ENCODE measurements at places on chromosomes 12 and 14. TPM values are rescaled to one million over a fixed set of nuclear protein-coding genes. Genes with fewer than 3 reads are reported as not detected.
A peak's percentile ranks its signal among the peaks of the same experiment; 100 is the strongest.

GRCh38 chr12:101015044-101015443 lies 195.0 kb downstream of the SLC5A8 start:
- H3K27ac ChIP-seq, result no peak overlapping the region
- H3K4me3 ChIP-seq, result no peak overlapping the region
- H3K4me1 ChIP-seq, result no peaks in the 10 kb centered on the region

DNA sequence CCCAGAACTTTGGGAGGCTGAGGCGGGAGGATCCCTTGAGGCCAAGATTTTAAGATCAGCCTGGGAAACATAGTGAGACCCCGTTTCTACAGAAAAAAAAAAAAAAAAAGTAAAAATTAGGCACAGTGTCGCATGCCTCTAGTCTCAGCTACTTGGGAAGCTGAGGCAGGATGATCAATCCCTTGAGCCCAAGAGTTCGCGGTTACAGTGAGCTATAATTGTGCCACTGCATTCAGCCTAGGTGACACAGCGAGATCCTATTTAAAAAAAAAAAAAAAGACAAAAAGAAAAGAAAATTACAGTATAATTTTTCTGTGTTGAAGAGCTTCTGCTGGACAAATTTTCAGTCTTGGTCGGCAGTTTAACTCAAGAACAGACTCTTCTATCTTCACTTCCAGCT lies 133.9 kb upstream of the FGD4 start:
- H3K27me3 ChIP-seq, result no peaks in the 10 kb centered on the region
- H3K36me3 ChIP-seq, result no peaks in the 10 kb centered on the region
- no peaks in the 10 kb centered on the region for H3K4me1 ChIP-seq
- no peak overlapping the region for H3K4me3 ChIP-seq

GRCh38 chr14:76810953-76811400 lies 1.7 kb downstream of the ANGEL1 start:
- peaks cover 4% of the 10 kb centered on the region for H3K4me1 ChIP-seq
- no peak for DNase-seq
- no peaks in the 10 kb centered on the region for H3K27me3 ChIP-seq
- H3K36me3 ChIP-seq, result peaks cover 30% of the 10 kb centered on the region
- no peak overlapping the region for H3K27ac ChIP-seq
- H3K4me3 ChIP-seq, result peak overlapping the region; percentile 88

GRCh38 chr14:24280797-24281460 lies 9.5 kb upstream of the RABGGTA start:
- no peak for DNase-seq
- no peaks in the 10 kb centered on the region for H3K27me3 ChIP-seq

DNA sequence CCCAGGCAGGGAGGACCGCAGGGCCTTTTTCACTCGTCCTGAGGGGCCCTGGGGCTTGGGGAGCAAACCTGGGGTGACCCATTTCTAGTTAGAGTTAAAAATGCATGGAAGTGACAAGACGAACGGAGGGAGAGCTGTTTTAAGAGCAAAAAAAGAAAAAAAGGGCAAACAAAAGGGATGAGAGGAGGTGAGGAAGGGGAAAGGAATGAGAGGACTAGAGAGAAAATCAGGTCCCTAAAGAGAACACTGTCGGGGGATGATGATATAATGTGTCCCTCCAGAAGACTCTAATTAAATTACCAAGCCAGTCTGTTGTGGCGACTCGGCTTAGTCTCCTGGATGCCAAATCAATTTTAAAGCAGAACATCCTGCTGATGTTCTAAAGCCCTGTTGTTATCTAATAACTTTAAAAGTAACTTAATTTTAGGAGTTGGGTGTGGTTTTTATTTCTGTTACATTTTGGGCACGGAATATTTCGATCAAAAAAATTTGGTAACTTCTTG lies 1.1 kb downstream of the ANO6 start:
- H3K36me3 ChIP-seq, result peaks cover 6% of the 10 kb centered on the region
- H3K4me3 ChIP-seq, result peak overlapping the region; percentile 92
- no peak for DNase-seq
- H3K4me1 ChIP-seq, result peaks cover 10% of the 10 kb centered on the region
- H3K27ac ChIP-seq, result no peak overlapping the region

The TSPAN19 gene
- not detected for total RNA-seq

The CATSPERB gene
- total RNA-seq, result 0.68 TPM

DNA sequence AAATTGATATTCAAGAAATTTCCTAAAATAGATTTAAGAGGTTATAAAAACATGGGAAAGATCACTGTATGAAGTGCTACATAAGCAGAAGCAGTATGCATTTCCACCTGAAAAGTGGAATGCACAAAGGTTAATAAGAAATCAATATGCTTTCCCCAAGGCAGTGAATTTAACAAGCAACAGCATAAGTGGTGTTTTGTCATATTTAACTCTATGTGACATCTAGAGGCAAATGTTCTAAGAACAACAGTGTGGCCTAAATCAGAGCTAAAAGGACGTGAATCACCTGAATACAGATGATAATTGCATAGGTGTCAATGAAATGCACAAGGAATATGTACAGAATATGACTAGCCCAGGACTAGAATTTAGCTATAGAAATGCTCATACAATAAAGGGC lies 49.5 kb downstream of the SLC2A13 start:
- H3K4me1 ChIP-seq, result no peaks in the 10 kb centered on the region
- no peak overlapping the region for H3K4me3 ChIP-seq
- no peaks in the 10 kb centered on the region for H3K27me3 ChIP-seq

The SFSWAP gene
- 44.2 TPM for total RNA-seq

DNA sequence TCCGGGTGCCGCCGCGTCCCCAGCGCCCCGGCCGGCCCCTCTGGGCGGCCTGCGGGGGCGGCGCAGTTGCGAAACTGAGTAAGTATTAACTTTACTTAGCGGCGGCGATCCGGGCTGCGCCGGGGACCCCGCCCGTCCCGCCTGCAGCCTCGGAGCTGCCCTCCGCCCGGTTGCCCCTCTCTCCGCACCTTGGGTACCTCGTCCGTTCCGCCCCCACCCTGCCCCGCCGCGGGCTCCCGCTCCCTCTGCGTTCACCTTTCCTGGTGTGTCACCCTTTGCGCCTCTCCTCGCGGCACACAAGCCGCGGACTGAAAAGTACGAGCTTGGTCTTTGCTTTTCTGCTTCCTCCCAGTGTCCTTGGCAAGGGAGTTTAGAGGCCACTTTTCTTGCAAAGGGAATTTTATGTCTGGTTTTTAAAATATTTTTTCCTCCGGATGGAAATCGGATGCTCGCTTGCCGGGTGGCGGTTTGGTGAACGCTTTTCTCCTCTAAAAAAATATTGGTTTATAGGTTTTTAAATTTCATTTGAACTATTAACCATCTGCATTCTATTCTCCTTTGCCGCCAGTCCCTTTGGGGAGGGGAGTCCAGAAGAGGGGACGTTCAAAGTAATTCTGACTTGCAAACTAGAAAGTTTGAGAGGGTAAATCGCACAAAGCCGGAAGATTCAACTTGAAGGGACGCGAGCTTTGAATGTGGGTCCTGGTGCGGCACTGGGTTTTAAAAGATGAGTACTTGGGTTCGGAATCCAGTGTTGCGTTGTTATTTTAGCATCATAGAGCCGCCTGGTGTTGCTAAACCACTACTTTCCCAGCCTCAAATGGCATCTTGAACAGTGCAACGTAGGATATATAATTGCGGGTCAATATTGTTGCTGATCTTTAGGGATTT lies 834 bp downstream of the RASSF8 start:
- no peaks in the 10 kb centered on the region for H3K4me1 ChIP-seq
- H3K27me3 ChIP-seq, result no peaks in the 10 kb centered on the region
- H3K36me3 ChIP-seq, result peaks cover 22% of the 10 kb centered on the region
- peak; percentile 59 for DNase-seq

The RERG gene
- total RNA-seq, result not detected

The GDF3 gene
- 9.1 TPM for total RNA-seq

DNA sequence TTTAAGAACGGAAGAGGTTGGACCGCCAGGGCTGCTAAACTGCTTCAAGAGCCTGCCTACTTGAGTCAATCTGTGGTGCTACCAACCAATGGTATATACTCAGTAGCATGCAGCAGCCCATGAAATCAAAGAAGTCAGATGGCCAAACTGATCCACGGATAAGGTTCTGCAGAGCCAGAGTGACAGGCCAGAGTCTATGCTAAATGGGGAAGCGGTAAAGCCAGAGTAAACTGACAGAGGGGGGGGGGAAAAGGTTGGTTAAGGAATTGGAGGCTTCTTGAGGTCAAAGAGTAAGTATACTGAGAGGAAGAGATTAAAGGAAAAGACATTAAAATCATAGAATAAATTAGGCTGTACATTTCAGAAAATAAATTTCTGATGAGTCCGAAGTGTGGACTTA lies 15.4 kb upstream of the SLC6A13 start:
- H3K27ac ChIP-seq, result no peak overlapping the region
- H3K4me3 ChIP-seq, result no peak overlapping the region
- no peaks in the 10 kb centered on the region for H3K4me1 ChIP-seq
- DNase-seq, result no peak
- H3K36me3 ChIP-seq, result no peaks in the 10 kb centered on the region
- no peaks in the 10 kb centered on the region for H3K27me3 ChIP-seq

The OR4E2 gene
- total RNA-seq, result not detected

The EIF2S3B gene
- total RNA-seq, result 2.2 TPM

The NINJ2 gene
- 0.24 TPM for total RNA-seq

The CACNA2D4 gene
- total RNA-seq, result 0.79 TPM

DNA sequence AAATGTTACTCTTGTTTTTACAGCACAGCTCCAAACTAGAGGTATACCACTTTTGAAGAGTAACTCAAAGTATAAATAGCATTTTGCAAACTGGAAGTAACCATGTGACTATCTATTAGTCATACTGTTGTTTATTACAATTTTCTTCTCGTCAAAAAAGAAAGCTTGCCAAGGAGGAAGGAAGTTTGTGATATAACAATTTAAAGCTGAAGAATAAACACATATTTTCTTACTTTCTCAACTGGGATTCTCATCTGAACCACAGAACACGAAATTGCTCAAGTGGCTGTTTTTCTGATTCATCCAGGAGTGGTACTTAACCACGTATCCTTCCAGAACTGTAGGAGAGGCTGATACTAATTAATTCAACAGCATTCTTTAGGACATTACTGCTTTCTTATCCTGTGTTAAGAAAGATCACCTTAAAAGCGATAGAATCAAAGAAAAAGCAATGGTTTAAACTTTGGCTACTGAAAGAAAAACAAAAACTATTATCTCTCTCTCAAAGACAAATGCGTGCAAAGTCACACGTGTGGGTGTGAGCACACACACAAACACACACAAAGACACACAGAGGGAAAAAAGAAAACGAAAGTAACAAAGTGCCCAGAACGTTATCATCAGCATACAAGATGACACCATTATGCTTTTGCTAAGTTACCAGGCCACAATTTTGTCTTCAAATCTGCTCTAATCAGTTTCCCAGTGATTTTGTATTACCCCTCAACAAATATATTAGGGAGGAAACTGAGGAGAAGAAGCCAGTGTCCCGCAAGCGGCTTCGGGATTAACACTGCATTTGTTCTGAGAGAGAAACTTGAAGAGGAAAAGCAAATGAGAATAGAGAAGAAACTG lies at the start of gene CLEC2B:
CLEC2B (minus strand) TSS at position 48 of the 855 bp plus-strand sequence.
- H3K36me3 ChIP-seq, result no peaks in the 10 kb centered on the region
- DNase-seq, result no peak
- H3K4me3 ChIP-seq, result no peak within 1 kb of the TSS

DNA sequence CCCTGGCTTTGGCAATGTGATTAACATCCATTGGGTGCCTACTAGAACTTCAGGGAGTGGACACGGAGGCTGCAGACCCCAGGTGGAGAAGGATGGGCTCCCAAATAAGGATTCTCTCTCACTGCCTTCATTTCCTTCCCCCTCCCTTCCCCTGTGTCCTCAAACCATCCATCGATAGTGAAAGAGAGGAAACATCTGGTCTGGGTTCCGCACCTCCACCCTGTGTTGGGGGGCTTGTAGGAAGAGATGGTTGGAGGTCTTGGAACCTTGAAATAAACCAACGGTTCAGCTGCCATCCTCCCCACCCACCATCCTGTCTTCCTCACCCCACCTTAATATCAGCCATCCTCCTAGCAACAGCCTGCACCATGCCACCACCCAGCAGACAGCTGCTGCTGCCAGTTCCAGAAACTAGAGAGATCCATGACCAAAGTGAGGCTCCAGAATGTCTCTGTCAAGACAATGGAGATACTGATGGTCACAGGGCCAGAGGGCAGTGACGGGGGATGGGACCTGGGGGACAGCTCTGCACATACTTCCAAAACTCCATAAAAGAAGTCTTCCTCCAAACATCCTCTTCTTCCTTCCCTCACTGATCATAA lies 153.1 kb upstream of the CCND2 start:
- H3K4me3 ChIP-seq, result no peak overlapping the region
- no peaks in the 10 kb centered on the region for H3K36me3 ChIP-seq
- no peaks in the 10 kb centered on the region for H3K27me3 ChIP-seq
- peaks cover 8% of the 10 kb centered on the region for H3K4me1 ChIP-seq
- H3K27ac ChIP-seq, result no peak overlapping the region

DNA sequence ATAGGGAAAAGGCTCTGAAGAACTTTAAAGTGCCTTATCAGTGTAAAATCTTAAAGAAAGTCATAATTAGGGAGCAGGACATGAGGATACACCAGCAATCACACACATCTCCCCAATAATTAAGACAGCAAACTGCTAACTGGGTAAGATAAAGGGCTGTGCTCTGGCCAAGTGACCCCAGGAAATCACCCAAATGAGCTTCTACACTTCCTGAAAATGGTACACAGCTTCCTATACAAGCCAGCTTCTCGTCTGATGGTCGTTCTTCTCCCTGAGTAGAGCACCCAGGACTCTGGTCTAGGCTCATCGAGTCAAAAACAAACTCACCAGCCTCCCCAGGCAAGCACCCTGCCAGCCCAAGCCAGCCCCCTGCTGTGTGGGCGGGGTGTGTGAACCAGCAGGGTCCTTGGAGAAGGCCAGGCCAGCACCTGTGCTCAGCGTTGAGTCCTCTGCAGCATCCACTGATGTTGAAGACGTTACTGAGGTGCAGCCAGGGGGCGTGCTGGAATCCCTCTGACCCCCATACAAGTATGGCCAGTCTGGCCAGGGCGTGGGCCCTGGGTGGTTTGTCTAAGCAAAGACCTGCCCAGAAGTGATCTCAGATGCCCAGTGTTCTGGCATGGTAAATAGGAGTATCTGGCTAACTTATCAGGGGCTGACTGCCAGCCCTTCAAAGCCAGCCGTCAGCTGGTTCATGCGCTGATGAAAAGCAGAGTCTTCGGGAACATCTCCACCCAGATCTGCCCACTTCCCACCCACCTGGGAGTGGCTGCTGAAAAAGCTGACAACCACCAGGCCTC lies 41.4 kb downstream of the ACTN1 start:
- H3K4me1 ChIP-seq, result peaks cover 12% of the 10 kb centered on the region
- H3K27ac ChIP-seq, result no peak overlapping the region
- peaks cover 1% of the 10 kb centered on the region for H3K36me3 ChIP-seq
- no peaks in the 10 kb centered on the region for H3K27me3 ChIP-seq
- DNase-seq, result peak; percentile 74
- H3K4me3 ChIP-seq, result no peak overlapping the region

GRCh38 chr12:132352896-132353800 lies 23.8 kb upstream of the GALNT9 start:
- H3K27ac ChIP-seq, result no peak overlapping the region
- H3K27me3 ChIP-seq, result peaks cover 2% of the 10 kb centered on the region
- no peak overlapping the region for H3K4me3 ChIP-seq
- H3K36me3 ChIP-seq, result no peaks in the 10 kb centered on the region

All from H9 (cell line).